CD4-positive, alpha-beta T cell treated with Interleukin-15 for 4 hours (primary cell): ENCODE measurements at places on chromosomes 4 and X.

DNA sequence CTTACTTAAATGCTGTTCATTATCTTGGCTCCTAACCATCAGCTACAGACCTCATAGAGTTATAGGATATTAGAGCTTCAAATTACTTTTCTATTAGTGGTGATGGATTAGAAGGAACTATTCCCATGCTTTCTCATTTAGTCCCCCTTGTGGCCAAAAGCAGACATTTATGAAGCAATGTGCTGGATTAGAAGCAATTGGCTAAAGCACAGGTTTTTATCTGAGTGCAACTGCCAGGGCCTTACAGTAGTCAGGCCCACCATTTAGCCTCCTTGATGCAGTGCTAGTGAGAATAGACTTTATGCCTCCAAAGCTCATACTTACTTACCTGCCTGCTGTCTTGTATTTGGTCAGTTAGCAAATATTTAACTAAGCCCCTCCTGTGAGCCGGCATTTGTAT, 93.0 kb downstream of the TSPAN7 start:
- no peak for DNase-seq

DNA sequence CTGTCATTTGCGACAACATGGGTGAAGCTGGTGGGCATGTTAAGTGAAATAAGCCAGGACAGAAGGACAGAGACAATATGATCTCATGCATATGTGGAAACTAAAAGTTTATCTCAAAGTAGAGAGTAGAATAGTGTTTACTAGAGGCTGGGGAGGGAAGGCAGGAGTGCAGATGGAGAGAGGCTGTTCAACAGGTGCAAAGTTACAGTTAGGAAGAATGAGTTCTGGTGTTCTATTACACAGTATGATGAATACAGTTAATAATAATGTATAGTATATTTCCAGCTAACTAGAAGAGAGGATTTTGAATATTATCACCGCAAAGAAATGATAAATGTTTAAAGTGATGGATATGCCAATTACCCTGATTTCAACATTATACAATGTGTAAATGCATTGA, 69.8 kb downstream of the FBXL5 start:
- no peak for DNase-seq

DNA sequence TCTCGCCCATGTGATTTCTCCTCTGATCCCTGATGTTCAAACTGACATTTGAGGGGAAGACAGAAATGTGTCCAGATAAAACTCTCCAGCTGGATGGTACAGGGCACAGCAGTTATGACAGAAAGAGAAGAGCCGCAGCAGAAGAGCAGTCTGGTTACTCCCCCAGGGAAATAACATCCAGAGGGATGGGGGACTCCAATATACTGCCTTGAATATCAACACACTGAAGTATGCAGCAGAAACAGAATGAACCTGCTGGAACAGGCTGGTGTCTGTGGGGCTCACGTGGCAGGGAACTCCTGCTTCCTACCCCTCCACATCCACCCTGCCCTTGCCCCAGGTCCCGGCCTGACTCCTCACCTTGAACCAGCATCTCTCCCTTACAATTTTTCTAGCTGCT, 93.5 kb downstream of the MGST2 start:
- no peak for DNase-seq

DNA sequence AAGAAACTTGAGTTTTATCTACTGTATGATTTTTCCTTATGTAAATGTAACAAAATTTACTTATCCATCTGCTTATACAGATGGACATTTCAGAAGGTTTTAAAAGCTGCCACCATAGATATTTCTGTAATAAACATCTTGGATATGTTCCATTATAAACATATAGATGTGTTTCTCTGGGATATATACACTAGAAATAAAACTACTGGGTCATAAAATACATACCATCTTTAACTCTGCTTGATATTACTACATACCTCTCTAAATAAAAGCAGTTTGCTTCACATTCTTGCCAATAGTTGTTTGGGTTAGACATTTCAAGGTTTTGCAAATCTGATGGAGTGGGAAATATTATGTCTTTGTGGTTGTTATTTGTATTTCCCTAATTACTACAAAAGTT, 220.6 kb downstream of the FBXO8 start:
- DNase-seq: no peak

GRCh38 chr4:69196209-69196965, 18.2 kb downstream of the UGT2B11 start:
- DNase-seq: no peak

DNA sequence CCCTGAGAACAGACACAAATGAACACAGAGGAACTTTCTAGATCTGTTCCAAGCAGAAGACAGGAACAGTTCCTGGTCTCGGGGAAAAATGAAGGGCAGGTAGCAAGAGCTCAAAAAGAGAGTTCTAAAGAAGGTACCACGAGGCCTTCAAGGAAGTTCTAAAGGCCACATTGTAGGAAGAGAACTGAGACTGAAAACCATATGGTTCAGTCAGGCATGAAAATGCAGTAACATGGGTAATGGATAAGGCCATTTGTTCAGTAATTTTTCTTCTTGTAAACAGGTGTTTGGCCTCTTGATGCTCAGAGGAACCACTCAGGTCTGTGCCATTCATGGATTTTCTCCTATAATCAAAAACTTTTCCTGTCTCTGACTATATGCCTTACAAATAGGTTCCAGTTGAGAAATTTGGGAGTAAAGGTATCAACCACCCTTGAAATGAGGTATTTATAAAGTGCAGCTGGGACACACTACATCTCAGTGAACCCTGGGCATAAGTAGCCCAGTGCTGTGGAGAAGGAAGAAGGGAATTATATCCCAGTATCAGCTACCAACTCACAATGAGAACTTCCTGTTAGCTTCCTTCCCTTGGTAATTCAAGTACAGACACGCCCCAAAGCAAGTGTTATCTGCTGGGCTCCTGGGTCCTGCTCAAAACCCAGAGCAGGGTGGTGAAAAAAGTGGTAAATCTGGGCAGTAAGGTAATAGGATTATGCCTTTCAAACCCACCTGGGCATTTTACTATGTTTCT, 277.9 kb downstream of the KLHL13 start:
- DNase-seq: no peak

- DNase-seq: peak; percentile 10
These were observed 608 bp downstream of the TAF1 start for GRCh38 chrX:71366674-71367256.

GRCh38 chr4:13413729-13414437, 70.3 kb downstream of the RAB28 start:
- no peak for DNase-seq

- DNase-seq: no peak
These were observed 278.0 kb downstream of the FBXO8 start for GRCh38 chr4:174005422-174005821.

DNA sequence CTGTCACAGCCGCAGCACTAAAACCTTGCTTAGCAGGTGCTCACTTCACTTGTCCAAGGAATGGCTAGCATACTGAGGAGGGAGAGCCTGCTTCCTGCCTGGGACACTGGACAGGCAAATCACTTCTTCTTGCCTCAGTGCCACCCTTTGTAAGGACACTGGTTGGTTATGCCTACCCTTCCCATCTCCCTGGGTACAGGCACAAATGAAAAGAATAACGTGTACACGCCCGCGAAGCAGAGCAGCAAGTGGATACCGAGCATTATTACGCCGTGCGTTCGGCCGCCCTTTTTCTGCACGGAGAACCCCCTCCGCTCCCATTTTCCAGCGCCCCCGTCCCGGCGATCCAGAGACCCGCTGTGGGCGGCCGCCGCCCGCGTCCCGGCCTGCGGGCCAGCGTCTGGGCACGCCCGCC, 338 bp upstream of the KLHL2 start:
- DNase-seq: peak; percentile 9

DNA sequence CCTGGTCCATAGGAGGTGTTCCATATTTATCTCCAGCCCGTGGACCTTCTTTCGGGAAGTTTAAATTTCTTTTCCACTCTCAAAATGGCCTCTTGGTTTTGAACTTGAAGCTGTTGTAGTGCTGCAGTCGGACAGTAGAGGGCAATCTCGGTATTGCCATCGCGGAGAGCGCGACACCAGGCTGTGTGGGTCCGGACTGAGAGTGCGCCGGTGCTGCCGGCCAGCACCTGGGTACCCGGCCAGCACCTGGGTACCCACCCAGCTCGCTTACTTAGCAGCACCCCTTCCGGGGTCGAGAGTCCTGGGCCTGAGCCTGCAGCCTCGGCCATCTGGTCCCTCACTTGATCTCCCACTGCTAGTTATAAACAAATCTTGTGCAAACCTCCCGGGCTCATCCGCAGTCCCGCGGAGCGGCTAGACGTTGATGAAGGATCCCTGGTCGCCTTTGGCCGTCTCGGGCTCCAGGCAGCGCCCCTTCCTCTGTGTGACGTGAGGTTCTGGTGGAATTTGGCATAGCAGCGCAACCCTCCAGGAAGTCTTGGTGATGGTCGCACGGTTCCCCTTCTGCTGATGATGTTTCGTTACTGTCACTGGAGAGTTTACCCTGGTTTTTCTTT, 18.0 kb downstream of the FAM9A start:
- DNase-seq: peak; percentile 31

DNA sequence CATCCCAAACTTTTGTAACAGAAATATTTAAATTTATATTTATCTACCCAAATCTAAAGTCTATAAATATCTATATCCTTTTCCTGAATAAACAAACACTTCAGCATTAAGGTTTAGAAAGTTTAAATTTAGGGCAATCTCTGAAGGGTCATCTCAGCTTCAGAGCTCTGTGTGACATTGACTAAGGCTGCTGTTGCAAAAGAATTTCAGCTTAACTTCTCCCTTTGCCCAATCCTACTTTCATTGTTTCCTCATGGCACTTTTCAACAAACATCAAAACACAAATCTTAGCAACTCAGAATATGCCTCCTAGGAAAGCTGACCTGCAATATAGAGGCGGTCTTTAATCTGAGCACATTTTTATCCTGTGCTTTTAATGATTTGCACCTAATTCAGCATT, 79.7 kb upstream of the BANK1 start:
- DNase-seq: no peak

DNA sequence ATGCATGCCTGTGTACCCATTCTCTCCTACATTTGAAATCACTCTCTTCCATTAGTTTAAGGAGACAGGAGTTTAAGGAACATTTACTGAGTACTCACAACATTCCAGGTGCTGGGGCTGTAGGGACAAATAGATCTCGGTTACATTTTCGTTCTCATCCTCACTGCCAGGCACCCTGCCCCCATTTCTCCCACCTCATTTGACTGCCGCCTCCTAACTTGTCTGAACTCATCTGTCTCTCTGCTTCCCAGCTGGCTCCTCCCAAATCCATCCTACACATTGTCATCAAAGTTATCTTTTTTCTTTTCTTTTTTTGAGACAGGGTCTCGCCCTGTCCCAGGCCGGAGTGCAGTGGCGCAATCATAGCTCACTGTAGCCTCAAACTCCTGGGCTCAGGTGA, 19.8 kb upstream of the MPC1L start:
- no peak for DNase-seq

GRCh38 chr4:105327956-105328355, 145.9 kb downstream of the PPA2 start:
- DNase-seq: no peak
